ENCODE measurements at places on chromosomes 1 and 21.

DNA sequence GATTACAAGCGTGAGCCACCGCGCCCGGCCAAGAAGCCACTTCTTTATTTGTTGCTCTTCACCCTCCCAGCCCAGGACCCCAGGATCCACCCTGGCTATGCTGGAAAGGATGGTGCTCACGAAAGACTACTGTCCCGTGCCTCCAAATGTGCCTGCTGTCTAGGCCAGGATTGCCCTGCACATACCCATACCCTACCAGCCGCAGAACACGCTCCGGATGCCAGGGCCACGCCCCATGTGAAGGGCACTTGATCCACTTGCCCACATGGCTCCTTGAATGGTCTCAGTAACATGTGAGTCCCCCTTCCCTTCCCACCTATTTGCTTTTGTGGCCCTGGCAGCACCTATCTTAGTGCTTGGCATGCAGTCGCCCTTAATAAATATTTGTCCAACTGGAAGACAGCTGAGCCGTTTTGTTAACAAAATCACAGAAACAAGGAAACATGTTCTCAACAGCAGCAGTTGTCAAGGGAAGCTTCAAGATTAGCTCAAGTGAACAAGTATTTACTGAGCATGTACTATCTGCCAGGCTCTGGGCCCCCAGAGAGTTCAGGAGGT, 13.8 kb upstream of the UBXN10 start:
- DNase-seq: no peak

DNA sequence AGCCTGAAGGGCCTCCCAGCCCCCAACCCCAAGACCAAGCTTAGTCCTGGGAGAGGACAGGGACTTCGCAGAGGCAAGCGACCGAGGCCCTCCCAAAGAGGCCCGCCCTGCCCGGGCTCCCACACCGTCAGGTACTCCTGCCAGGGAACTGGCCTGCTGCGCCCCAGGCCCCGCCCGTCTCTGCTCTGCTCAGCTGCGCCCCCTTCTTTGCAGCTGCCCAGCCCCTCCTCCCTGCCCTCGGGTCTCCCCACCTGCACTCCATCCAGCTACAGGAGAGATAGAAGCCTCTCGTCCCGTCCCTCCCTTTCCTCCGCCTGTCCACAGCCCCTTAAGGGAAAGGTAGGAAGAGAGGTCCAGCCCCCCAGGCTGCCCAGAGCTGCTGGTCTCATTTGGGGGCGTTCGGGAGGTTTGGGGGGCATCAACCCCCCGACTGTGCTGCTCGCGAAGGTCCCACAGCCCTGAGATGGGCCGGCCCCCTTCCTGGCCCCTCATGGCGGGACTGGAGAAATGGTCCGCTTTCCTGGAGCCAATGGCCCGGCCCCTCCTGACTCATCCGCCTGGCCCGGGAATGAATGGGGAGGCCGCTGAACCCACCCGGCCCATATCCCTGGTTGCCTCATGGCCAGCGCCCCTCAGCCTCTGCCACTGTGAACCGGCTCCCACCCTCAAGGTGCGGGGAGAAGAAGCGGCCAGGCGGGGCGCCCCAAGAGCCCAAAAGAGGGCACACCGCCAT, 21.9 kb upstream of the ARF1 start:
- peak; percentile 16 for DNase-seq

- DNase-seq: no peak
Measured at GRCh38 chr21:41108668-41109585, 59.0 kb upstream of the BACE2 start.

- DNase-seq: peak; percentile 84
Measured at GRCh38 chr1:51421964-51422363, 91.6 kb upstream of the TTC39A start.

DNA sequence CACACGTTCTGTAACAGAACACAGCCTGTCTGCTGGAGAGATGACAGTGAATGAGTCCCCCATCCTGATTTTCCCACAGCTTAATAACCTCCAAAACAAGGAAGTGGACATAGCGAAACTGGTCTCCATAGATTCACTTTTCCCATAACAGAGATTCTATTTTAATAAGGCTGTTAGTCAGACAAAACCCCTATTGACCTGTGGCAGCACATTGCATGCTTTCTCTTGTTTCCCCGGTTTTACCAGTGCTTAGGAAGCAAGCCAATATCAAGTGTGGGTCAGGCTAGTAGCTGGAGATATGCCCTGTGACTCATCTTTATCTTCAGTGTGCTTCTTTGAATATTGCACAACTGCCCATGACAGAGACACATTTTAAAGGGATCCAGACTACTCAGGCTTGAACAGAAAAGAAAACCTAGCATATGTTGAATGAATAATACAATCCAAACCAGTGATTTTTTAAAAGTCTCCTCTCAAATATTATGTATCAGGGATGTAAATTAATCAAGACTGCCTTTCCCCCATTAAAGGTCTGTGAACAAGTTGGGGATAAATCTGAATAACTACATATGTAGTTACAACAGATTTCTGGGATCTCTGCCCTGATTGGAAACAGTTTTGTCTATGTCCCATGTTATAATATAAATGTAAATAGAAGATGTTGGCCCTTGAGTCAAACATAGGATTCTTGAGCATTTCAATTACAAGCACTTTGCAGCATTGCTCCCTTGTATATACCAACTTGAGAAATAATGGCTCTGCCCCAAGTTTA, 11.9 kb upstream of the CLDN8 start:
- peak; percentile 80 for DNase-seq

All from fibroblast of the aortic adventitia (primary cell).